ENCODE measurements at places on chromosomes 3 and 15. TPM values are rescaled to one million over a fixed set of nuclear protein-coding genes. Genes with fewer than 3 reads are reported as not detected.

The GUCA1C gene
- polyA plus RNA-seq = not detected

The CADM2 gene
- 5.5 TPM for polyA plus RNA-seq

The ZMYND10 gene
- polyA plus RNA-seq = 0.79 TPM

The ADAMTS9 gene
- 58.0 TPM for polyA plus RNA-seq

The MORF4L1 gene
- 650 TPM for polyA plus RNA-seq

The SRPRB gene
- polyA plus RNA-seq = 26.7 TPM

The CEP152 gene
- 4.3 TPM for polyA plus RNA-seq

The CCR4 gene
- polyA plus RNA-seq = not detected

The FEZF2 gene
- polyA plus RNA-seq = not detected

The NOX5 gene
- polyA plus RNA-seq = 0.24 TPM

The ATP10A gene
- polyA plus RNA-seq = 2.5 TPM

The CIB2 gene
- polyA plus RNA-seq = 8.5 TPM

The OXTR gene
- 8.0 TPM for polyA plus RNA-seq

The C15orf40 gene
- 19.4 TPM for polyA plus RNA-seq
